ENCODE measurements at places on chromosomes 2 and 18.

DNA sequence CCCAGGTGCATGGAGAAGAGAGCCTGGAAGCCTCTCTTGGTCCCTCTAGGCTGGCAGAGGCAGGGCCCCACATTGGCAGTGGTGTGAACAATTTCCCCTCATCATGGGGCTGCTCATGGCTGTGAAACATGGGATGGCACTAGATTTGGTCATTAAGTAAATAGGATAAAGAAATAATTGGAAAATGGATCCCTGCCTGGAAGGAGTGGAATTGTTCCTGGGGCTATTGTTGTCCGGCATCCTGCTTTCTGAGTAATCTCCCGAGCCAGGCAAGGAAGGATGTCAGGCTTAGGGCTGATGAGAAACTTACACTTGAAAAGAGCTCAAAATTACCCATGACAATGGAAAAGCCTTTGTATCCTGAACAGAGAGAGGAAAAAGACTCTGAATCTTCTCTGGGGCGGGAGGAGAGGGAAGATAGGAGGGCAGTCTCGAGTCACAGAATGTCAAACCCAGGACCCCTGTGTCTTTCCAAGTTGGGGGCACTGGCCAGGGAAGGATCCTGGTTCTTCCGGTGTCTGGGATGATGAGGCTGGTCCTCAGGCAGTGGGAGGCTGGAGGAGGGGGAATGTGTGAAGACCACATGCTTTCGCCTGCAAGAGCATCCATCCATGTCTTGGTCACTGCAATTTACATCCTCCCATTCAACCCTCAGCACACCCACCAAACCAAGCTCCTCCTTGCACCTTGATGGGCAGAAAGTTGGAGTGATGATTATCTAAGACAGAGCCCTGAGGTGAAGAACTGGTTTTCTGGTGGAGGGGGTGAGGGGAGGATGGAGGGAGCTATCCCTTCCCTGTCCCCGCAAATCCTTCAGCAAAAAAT lies 27.1 kb upstream of the STEAP3 start:
- DNase-seq = no peak

GRCh38 chr2:171491292-171491691 lies 31.0 kb upstream of the CYBRD1 start:
- DNase-seq = no peak

DNA sequence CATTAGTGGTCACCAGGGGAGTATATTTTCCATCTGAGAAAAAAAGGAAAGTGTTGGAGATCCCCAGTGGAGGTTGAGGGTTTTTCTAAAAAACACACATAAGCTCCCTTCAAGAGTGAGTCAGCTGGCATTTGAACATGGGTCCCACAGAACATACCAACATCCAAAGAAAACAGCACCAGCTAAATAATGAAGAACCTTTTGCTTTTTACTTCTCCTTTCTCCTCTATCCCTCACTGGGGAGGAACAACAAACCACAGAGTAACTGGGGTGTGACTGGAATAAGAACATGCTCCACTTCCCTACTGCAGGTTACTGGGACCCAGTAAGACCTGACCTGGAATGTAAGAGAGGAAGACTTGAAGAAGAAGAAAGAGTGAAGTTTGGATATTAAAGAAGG lies 56.5 kb upstream of the RAPH1 start:
- no peak for DNase-seq

DNA sequence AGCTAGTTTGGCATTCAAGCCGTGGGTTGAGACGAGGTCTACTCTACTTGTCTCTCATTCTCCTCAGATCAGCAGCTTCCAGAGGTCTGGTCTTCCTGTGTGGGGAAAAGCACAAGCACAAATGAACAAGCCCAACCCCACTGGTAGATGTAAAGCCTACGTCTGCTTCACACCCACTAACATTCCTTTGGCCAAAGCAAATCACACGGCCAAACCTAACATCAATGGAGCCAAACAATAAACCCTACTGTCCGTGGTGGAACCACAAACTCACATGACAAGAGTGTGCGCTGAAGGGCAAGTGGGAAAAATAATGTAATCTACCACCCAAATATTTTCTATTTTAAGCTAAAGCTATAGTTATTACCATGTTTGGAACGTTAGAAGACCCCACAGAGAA lies 179.3 kb upstream of the MGAT5 start:
- no peak for DNase-seq

DNA sequence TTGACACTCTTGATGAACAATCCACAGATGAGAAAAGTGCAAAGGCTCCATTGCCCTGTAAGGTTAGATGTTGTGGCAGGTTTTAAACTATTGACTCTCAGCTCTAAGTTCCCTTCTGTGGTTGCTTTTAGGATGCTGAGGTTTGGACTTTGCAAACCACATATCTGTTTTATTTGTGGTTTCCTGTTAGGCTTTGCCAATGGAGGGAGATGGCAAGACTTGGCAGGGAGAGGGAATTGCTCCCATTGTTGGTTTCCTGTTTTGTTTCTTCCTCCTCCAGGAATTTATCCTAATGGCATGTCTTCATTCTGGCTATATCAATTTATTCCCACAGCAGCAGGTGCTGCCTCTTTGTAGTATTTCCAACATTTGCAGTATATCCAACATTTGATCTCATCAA lies 772.3 kb downstream of the LRRTM4 start:
- DNase-seq = no peak

DNA sequence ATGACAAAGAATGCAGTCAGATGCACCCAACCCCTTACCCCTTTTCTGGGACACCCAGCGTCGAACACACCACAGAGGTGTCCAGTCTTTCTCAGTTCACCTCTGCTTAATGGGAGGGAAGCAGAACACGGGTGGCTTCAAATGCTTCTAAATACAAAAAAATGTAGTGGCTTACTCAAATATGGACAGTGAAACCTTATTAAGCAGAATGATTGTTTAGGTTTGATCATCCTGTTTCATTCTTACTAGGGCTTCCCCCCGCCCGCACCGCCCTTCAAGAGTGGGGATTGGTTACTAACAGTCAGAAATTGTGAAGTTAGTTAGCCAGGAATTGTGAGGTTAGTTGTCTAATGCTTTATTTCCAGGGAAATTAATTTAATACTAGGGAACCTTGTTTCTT lies 21.6 kb downstream of the ATG16L1 start:
- no peak for DNase-seq

DNA sequence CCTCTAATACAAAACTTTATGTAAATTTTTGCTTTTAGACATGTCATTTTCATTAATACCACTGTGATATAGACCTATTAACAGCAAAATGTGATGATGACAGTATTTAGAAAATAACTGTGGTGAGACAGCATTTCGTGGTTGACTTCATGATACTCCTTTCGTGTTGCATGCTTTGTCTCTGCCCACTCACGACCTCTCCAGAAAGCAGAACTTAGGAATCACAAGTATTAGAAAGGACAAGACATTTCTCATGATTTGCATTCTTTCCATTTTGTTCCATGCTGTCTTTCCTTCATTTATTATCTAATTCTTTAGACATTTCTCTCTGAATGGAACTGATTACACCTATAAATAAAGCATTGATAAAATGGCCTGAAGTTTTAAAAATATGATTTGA lies 85.2 kb upstream of the POU3F3 start:
- no peak for DNase-seq

- no peak for DNase-seq
Observed at GRCh38 chr2:224997802-224998201, 44.5 kb downstream of the DOCK10 start.

GRCh38 chr2:221104361-221104811 lies 467.7 kb downstream of the EPHA4 start:
- peak; percentile 44 for DNase-seq

GRCh38 chr2:205713086-205713485 lies 30.8 kb downstream of the NRP2 start:
- no peak for DNase-seq

DNA sequence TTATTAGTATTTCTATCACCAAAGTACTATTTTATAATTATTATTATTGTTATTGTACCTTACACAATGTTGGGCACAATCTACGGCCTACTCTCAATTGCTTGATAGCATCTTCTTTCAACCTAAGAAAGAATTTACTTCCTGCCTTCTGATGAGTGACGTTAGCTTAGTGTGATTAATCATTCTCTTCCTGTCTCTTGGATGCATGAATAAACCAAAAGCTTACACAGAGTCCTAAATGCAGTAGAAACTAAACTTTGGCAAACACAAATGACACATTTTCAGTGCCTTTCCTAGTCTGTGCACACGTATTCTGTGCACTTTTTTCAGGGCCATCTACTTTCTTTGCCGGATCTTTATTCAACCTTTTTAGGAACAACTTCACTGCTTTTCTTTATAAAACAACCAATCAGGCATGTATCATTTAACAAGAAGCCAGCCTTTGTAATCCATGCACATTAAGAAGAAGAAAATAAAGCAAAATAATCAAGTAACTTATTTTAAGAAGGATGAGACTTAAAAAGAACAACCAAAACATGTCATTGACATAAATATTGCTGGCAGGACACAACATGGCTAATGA lies 19.1 kb downstream of the TRAK2 start:
- DNase-seq = no peak

DNA sequence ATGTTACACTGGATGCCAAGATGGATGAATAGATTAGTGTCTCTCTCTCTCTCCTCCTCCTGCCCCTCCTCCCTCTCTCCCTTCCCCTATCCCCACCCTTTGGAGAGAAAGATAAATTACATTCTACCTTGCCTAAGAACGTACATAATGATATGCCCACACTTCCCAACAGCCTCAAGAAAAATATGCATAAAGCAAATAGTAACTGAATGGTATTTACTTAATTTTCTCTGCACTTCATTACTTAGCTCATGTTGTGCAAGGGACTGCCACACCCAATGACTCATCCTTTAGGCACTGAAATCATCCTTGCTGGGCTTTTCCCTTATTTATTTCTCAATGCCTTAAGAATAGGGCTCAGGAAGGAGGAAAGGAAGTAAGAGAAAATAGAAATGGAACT lies 137.3 kb upstream of the PID1 start:
- DNase-seq = no peak

DNA sequence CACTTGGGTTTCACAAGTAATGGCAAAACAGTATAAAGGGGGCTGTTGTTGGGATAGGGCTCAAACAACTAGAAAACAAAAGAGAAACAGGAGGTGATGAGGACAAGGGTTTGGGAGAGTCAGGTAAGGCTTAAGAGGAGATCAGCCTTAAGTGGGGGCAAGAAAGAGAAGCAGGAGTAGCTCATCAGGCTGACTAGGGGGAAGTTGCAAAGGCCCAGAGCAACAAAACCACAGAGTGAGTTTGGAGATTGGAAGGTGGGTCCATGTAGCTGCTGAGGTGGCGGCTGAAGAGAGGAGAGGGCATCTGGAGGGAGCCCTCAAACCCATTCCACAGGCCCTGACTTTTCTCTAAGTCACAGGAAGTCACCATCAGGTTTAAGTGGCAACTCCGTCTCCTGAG lies 126.0 kb downstream of the MREG start:
- DNase-seq = no peak

GRCh38 chr2:141694180-141694579 lies 436.6 kb downstream of the LRP1B start:
- DNase-seq = no peak

GRCh38 chr18:2400701-2401196 lies 170.6 kb downstream of the METTL4 start:
- no peak for DNase-seq

GRCh38 chr2:204966245-204966644 lies 421.0 kb downstream of the PARD3B start:
- no peak for DNase-seq

DNA sequence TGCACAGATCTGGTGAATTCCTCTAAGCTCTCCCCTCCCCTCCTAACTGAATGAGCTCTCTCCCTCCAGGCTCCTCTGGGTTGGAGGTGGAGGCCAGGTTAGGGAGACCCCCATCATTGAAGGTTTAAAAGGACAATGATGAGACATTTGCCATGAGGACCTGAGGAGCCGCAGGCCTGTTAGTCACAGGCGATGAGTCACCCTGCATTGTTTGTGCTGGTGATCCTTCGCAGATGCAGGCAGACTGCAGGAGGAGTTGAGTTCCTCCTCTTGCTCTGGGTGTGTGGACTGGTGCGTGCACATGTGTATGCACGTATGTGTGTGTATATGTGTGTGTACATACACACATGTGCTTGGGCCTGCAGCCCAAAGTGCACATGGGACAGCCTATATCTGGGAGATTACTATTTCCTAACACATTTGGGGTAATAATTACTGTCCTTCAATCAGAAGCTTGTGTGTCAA lies 42.0 kb downstream of the MCFD2 start:
- no peak for DNase-seq

DNA sequence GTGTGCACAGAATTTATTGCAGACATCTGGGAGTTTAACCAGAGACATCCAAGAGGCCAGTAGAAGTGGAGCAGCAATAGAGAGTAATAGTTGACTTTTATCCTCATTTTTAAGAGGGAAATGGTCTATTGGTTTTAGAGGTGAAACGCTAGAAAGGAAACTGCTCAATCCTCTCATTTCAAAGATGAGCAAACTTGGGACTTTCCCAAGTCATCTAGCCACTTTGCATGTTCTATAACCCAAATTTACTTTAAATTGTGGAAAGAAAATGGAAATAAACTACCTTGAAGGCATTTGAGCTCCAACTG lies 601.7 kb downstream of the ARHGAP15 start:
- DNase-seq = no peak

GRCh38 chr2:72291059-72291458 lies 143.4 kb upstream of the CYP26B1 start:
- DNase-seq = no peak

DNA sequence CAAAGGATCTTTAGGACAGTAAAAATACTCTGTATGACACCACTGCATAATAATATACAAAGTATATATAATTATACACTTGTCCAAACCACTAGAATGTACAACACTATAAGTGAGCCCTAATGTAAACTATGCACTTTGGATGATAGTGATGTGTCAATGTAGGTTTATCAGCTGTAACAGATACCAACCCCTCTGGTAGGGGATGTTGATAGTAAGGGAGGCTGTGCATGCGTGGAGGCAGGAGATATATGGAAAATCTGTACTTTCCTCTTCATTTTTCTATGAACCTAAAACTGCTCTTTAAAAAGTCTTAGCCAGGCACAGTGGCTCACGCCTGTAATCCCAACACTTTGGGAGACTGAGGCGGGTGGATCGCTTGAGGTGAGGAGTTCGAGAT lies 37.5 kb upstream of the SP3 start:
- DNase-seq = no peak

GRCh38 chr2:10787176-10787968 lies 25.2 kb downstream of the PDIA6 start:
- DNase-seq = no peak

- no peak for DNase-seq
Observed at GRCh38 chr18:8424917-8425725, 184.1 kb upstream of the RAB12 start.

DNA sequence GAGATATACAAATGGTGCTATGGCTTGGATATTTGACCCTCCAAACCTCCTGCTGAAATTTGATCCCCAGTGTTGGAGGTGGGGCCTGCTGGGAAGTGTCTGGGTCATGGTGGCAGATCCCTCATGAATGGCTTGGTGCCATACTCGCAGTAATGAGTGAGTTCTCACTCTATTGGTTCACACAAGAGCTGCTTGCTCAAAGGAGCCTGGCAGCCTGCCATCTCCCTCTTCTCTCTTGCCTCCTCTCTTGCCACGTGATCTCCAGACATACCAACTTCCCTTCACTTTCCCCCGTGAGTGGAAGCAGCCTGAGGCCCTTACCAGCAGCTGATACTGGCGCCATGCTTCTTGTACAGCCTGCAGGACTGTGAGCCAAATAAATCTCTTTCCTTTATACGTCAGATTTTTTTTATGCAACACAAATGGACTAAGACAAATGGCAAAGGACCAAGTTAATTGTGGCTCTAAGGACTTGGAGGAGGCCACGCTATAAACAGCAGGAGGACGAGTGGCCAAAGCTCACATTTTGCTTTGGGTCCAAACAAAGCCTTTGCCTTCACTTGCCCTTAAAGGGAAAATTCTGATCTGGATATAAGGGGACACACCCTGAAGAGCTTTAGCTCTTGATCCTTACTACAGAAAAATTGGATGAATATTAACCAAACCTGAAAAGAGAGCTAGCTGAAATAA lies 214.7 kb downstream of the SS18 start:
- DNase-seq = peak; percentile 61

Data from NCI-H510A (cell line).